A375 (cell line): ENCODE measurements at places on chromosomes 6 and 20. TPM values are rescaled to one million over a fixed set of nuclear protein-coding genes. Genes with fewer than 3 reads are reported as not detected.

Gene WDR46
- total RNA-seq, result 127 and 134 TPM in 2 replicates

Gene DPPA5
- not detected in 2 replicates for total RNA-seq

Gene CALHM5
- total RNA-seq, result 0.19 and 0.29 TPM in 2 replicates

Gene FNDC1
- not detected in 2 replicates for total RNA-seq

Gene PRL
- not detected in 2 replicates for total RNA-seq

Gene LST1
- not detected in 2 replicates for total RNA-seq

Gene LRP11
- 14.5 and 24.6 TPM in 2 replicates for total RNA-seq

Gene AIG1
- 29.9 and 30.6 TPM in 2 replicates for total RNA-seq

Gene FOXQ1
- not detected in 2 replicates for total RNA-seq

Gene TAGAP
- total RNA-seq, result 0.08 TPM in 1 of 2 replicates, not detected in the other

Gene LAMA5
- 43.2 and 54.2 TPM in 2 replicates for total RNA-seq

Gene NHLRC1
- total RNA-seq, result 0.30 and 0.40 TPM in 2 replicates

Gene SYTL3
- 0.08 and 0.29 TPM in 2 replicates for total RNA-seq

Gene SLC22A2
- total RNA-seq, result not detected in 2 replicates

Gene ADTRP
- total RNA-seq, result 1.1 and 1.4 TPM in 2 replicates

Gene RAB5IF
- total RNA-seq, result 99.0 and 102 TPM in 2 replicates

Gene GPR63
- total RNA-seq, result 0.69 and 0.72 TPM in 2 replicates

Gene SAMD5
- total RNA-seq, result 0.11 and 0.19 TPM in 2 replicates

Gene SLC24A3
- 2.0 TPM in 2 replicates for total RNA-seq

Gene SMAP1
- total RNA-seq, result 7.7 and 9.6 TPM in 2 replicates

Gene NFATC2
- total RNA-seq, result 29.5 and 31.8 TPM in 2 replicates

Gene OTOR
- not detected in 2 replicates for total RNA-seq

Gene SNAP25
- 0.34 and 0.64 TPM in 2 replicates for total RNA-seq

Gene CFB
- 0.60 and 1.6 TPM in 2 replicates for total RNA-seq

Gene MRPL18
- total RNA-seq, result 88.8 and 92.5 TPM in 2 replicates

Gene FAM162B
- not detected in 2 replicates for total RNA-seq

Gene UBE2C
- 200 and 242 TPM in 2 replicates for total RNA-seq
